ENCODE measurements at places on chromosomes 5 and 9.

DNA sequence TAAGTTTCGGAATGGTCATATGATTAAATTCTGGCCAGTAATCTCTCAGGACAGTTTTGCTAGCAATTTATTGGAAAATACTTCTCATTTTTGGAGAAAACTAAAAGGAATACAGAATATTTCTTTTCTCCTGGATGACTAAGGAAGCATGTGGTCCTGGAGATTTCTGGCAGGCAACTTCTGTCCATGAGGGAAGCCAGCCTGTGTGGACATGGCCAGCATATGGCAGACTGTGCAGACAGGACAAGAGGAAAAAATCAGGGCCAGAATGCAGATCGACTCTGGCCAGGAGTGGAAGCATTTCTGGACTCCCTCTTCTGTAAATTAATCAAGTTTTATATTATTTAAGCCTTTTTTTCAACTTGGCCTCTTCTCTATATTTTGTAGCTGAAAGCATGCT is 100.4 kb upstream of the CDH18 start:
- DNase-seq, result no peak

- DNase-seq, result no peak
Measured at GRCh38 chr5:84764227-84764626, 379.5 kb upstream of the EDIL3 start.

- DNase-seq, result no peak
Measured at GRCh38 chr5:78243639-78244038, 50.9 kb downstream of the AP3B1 start.

DNA sequence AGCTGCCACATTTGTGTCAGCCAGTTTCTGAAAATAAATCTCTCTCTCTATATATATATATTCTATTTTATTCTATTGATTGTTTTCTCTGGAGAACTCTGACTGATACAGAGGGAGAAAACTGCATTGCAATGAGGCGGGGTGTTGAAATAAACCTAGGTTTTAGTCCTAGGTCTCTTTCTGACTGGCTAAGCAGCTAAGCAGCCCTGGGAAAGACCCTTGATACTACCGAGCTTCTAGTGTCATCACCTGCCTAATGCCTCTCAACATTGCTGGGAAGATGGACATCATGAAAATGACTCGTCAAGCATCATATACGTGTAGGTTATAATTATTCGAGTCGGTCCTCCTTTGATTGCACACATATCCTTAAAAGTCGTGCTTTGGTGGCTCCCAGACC is 166.5 kb upstream of the IL12B start:
- no peak for DNase-seq

DNA sequence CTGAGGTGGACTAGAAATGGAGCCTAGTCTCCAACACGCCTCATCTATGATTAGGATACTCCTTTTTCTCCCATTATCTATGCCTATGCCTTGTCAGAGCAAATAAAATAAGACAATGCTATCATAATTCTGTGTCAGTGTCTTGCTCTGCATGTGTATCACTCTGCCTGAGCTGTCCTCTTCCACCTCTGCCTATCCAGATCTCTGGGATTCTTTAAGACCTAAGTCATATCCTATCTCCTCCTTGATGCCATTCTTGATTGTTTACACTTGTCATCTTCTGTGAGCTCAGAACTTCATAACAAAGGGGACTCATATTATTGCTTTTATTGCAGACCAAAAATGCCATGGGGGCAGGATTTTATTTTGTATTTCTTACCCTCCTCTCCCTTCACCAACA is 351.2 kb upstream of the C9orf72 start:
- no peak for DNase-seq

Data from activated T-cell treated with anti-CD3 and anti-CD28 coated beads, Interleukin-2, amount 50 U/mL, for 48 hours (primary cell).